Aorta (tissue), 5 donors: ENCODE measurements at places on chromosomes 6 and 20. TPM values are rescaled to one million over a fixed set of nuclear protein-coding genes. Genes with fewer than 3 reads are reported as not detected.

Gene SEMG2
- not detected for polyA plus RNA-seq

Gene ENPP1
- 8.8 TPM for polyA plus RNA-seq

Gene CGA
- polyA plus RNA-seq = not detected

Gene MYO6
- 11.6 TPM for polyA plus RNA-seq

Gene BIRC7
- not detected for polyA plus RNA-seq

Gene GJA1
- polyA plus RNA-seq = 168 TPM

Gene ESR1
- 1.6 TPM for polyA plus RNA-seq

Gene PNLDC1
- polyA plus RNA-seq = 0.38 TPM

Gene SDCBP2
- polyA plus RNA-seq = 4.0 TPM

Gene COL11A2
- 0.13 TPM for polyA plus RNA-seq

Gene CRISP3
- not detected for polyA plus RNA-seq

Gene RAB44
- polyA plus RNA-seq = not detected

Gene GJE1
- not detected for polyA plus RNA-seq

Gene MACROD2
- polyA plus RNA-seq = 0.90 TPM

Gene HLA-G
- 0.88 TPM for polyA plus RNA-seq

Gene CTCFL
- polyA plus RNA-seq = not detected

Gene VSX1
- not detected for polyA plus RNA-seq

Gene IL17A
- not detected for polyA plus RNA-seq

Gene NFATC2
- 3.1 TPM for polyA plus RNA-seq

Gene SIRPB1
- 0.36 TPM for polyA plus RNA-seq

Gene UBE2C
- not detected for polyA plus RNA-seq

Gene C4B
- polyA plus RNA-seq = 49.3 TPM

Gene SAMD5
- polyA plus RNA-seq = 0.50 TPM

Gene ZNF311
- 0.75 TPM for polyA plus RNA-seq

Gene TCFL5
- 4.5 TPM for polyA plus RNA-seq

Gene DEFB132
- not detected for polyA plus RNA-seq
